ENCODE measurements at places on chromosomes 5 and 9. TPM values are rescaled to one million over a fixed set of nuclear protein-coding genes. Genes with fewer than 3 reads are reported as not detected.

GRCh38 chr5:137836997-137837396, 30.7 kb upstream of the MYOT start:
- DNase-seq, result no peak

GRCh38 chr5:1831257-1831656, 30.1 kb downstream of the NDUFS6 start:
- DNase-seq, result no peak

- DNase-seq, result no peak
Observed at GRCh38 chr9:100700689-100701318, 122.9 kb downstream of the CAVIN4 start.

DNA sequence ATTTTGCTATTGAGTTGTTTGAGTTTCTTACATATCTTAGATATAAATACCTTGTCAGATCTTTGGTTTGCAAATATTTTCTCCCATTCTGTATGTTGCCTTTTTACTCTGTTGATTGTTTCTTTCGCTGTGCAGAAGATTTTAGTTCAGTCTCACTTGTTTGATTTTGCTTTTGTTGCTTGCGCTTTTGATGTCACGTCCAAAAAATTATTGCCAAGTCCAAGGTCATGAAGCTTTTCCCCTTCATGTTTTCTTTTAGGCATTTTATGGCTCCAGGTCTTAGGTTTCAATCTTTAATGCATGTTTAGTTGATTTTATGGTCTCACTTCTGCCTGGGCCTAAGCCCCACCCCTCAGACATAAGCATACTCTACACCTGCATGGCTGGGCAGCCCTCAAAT, 131.5 kb upstream of the TNC start:
- no peak for DNase-seq

The GAS1 gene
- total RNA-seq, result 0.13 TPM

The QRFP gene
- not detected for total RNA-seq

DNA sequence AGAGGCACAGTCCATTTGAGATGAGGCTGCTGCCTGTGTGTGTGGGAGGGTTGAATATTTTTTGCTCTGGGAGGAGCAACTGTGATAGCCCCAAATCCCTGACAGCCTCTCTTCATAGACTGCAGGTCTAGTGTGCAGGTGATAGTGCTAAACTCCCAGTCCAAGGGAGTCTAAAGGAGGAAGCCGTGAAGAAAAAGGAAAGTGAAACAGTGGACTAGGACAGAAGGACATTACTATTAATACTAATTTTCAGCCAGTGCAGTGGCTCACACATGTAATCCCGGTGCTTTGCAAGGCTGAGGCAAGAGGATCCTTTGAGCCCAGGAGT, 295.0 kb downstream of the PDE4D start:
- no peak for DNase-seq

Measured in pulmonary artery endothelial cell (primary cell).